ENCODE measurements at places on chromosomes 3 and 15. TPM values are rescaled to one million over a fixed set of nuclear protein-coding genes. Genes with fewer than 3 reads are reported as not detected.

GRCh38 chr15:66147440-66147839 lies 106.1 kb downstream of the MEGF11 start:
- DNase-seq, result no peak

DNA sequence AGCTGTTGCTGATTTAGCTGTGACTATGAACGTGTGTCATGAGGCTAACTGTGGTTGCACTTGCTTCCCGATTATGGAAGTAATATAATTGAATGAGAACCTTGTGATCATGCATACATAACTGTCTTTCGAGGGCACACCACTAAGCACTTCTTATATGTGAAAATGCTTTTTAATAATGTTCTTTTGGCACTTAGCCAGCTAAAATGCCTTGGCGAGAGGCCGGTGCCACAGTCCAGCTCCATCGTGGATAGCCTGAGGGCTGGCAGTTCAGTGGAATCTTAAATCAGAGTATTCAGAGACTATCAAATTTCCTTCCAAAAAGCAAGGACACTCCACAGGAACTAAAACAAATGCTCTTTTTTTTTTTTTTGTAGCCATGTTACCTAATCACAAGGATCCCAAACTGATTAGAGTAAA lies 161.6 kb upstream of the FRMD4B start:
- no peak for DNase-seq

DNA sequence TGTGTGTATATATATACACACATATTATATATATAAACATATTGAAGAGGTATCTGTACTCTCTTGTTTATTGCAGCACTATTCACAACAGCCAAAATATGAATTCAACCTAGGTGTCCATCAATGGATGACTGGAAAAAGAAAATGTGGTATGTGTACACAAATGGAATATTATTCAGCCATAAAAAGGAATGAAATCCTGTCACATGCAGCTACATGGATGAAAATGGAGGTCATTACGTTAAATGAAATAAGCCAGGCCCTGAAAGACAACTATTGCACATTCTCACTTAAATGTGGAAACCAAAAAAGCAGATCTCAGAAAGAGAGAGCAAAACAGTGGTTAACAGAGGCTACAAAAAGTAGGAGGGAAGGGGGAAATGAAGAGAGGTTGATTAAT lies 49.5 kb downstream of the CEP70 start:
- DNase-seq, result no peak

DNA sequence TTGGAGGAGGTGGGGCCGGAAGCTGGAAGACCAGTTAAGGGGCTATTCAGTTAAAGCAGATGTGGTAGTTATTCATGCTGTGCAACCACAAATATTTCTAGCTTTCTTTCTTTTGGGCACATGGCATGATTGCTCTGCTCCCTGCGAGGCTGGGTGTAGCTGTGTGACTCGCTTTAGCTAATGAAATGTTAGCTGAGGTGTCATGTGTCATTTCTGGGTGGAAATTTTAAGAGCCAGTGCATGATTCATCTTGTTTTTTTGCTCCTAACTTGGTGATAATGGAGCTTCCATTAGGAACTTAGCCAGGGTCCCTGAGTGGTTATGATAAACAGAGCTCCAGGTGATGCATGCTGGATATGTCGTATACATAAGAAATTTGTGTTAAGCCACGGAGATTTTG lies 300.6 kb downstream of the SATB1 start:
- no peak for DNase-seq

DNA sequence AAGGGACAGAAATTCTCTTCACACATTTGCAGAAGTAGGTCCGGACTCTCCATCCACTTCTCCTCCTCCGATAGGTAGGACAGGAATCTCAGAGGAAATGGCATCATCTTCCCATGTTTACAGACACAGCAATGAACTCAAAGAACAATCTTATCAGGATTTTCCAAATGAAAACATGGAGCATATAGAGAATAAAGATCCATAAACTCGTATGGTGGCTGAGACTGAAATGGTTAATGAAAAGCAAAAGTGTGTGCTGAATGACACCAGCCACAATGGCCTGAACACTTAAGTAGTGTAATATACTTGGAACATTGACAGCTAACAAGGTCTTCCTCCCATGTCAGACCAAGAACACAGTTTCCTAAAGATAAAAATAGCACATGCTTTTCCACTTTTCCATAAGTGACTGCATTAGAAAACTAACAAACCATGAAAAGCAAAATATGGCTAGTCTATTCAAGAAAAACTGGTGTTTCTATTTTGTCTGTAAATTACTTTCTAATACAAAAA lies 5.8 kb downstream of the CCRL2 start:
- no peak for DNase-seq

DNA sequence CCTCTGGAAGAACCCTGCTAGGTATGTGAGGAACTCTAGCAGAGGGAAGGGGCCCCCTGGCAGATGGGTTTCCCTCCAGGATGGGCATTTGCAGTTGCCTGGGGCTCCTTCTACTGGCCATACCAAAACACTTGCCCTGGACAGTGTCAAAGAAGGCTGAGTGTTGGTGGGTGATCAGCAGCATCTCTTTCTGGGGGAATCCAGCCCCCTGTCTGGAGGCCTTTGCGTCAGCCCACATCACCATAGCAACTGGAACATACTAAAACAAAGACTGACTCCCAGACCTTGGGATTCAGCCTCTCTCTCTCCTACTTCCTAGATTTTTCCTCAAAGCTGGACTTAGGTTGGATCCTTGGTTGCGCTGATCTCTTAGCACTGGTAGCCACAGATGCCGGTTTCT lies 8.1 kb downstream of the CEMIP start:
- DNase-seq, result no peak

Gene SKOR1
- 0.29 TPM for total RNA-seq

- no peak for DNase-seq
Measured at GRCh38 chr15:63818629-63819028, 15.1 kb downstream of the HERC1 start.

DNA sequence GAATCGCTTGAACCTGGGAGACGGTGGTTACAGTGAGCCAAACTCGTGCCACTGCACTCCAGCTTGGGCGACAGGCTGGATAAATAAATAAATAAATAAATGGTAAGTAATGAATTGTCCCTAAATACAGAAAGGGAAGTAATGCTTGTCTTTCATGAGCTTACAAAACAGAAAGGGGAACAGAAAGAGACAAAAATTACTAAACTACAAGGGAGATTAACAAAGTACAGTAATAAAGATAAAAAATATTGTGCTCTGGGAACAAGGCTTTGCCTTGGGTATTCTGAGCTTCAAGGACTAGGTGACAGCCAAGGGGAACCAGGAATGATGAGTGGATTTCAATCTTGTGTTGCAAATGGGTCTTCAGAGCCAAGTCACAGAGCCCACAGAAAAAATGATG lies 9.2 kb upstream of the HLTF start:
- no peak for DNase-seq

GRCh38 chr15:84878504-84878903 lies 6.0 kb upstream of the SLC28A1 start:
- DNase-seq, result peak; percentile 68

Gene KNG1
- total RNA-seq, result not detected

GRCh38 chr3:189233225-189233858 lies 61.6 kb downstream of the TPRG1 start:
- no peak for DNase-seq

- DNase-seq, result no peak
Measured at GRCh38 chr3:138862924-138863775, 28.4 kb upstream of the PIK3CB start.

- DNase-seq, result no peak
Measured at GRCh38 chr15:41965441-41966413, 6.6 kb downstream of the EHD4 start.

DNA sequence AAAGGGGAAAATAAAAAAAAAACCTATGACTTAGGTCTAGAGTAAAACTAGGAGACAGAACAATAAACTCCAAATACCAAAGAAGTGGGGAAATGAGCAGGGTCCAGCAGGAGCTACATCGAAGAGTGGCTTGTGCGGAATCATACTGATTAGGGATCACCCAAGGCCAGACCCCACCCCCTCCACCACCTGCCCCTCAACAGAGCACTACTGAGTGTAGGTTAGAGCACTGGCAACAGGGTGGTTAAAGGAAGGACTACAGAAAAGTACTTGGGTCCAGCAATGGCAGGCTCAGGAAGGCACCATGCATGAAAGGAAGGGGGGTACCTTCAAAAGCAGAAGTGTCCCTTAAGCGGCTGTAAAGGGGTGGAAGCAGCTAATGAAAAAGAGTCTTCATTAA lies 96.2 kb downstream of the UBE3A start:
- DNase-seq, result no peak

DNA sequence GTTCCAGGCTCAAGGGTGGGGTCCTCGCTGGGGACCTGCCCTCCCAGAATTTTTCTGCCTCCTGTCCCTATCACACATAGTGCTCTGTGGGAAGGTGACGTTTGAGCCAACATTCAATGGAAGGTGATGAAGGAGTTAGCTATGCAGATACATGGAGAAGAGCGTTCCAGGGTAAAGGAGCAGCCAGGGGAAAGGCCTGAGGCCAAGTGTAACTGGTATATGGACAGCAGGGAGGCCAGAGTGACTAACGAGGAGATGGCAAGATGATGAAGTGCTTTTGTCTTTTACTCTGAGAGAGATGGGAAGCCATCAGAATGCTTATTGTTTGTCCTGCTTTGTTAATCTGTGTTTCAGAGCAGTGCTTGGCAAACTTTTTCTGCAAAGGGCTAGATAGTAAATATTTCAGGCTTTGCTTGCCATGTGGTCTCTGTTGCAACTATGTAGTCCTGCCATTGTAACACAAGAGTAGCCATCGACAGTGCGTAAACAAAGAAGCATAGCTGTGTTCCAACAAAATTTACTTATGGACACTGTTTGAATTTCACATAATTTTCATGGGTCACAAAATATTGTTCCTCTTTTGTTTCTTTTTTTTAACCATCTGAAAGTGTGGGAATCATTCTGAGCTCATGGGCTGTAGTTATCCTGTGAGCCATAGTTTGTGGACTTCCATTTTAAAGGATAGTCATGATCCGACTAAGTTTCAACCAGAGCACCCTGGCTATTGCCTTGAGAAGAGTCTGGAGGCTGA lies 25.8 kb upstream of the PIAS1 start:
- no peak for DNase-seq

DNA sequence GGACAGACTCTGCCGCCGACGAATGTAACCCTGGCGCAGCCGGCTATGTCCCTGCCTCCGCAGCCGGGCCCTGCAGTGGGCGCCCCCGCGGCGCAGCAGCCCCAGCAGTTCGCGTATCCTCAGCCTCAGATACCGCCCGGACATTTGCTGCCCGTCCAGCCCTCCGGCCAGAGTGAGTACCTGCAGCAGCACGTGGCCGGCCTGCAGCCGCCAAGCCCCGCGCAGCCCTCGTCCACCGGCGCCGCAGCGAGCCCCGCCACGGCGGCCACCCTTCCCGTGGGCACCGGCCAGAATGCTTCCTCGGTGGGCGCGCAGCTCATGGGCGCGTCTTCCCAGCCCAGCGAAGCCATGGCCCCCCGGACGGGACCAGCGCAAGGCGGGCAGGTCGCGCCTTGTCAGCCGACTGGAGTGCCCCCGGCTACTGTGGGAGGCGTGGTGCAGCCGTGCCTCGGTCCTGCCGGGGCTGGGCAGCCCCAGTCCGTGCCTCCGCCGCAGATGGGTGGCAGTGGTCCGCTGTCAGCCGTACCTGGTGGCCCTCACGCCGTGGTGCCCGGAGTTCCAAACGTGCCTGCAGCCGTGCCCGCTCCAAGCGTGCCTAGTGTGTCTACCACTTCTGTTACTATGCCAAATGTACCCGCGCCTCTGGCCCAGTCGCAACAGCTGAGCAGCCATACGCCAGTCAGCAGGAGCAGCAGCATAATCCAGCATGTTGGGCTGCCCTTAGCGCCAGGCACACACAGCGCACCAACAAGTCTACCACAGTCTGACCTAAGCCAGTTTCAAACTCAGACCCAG lies 2.4 kb downstream of the TSC22D2 start:
- DNase-seq, result peak; percentile 42

GRCh38 chr3:155053756-155054155 lies 26.4 kb upstream of the MME start:
- no peak for DNase-seq

- no peak for DNase-seq
Measured at GRCh38 chr3:9064850-9065249, 101.6 kb upstream of the RAD18 start.

- peak; percentile 72 for DNase-seq
Measured at GRCh38 chr15:44711743-44712345, 527 bp downstream of the B2M start.

Gene GAP43
- not detected for total RNA-seq

GRCh38 chr3:52001443-52001974 lies 5.8 kb upstream of the RPL29 start:
- DNase-seq, result peak; percentile 87

GRCh38 chr3:19543212-19543841 lies 390.7 kb downstream of the EFHB start:
- DNase-seq, result no peak

- DNase-seq, result no peak
Measured at GRCh38 chr3:65524584-65524983, 514.1 kb downstream of the MAGI1 start.

Gene ASB14
- not detected for total RNA-seq

Gene CKMT1B
- total RNA-seq, result not detected

DNA sequence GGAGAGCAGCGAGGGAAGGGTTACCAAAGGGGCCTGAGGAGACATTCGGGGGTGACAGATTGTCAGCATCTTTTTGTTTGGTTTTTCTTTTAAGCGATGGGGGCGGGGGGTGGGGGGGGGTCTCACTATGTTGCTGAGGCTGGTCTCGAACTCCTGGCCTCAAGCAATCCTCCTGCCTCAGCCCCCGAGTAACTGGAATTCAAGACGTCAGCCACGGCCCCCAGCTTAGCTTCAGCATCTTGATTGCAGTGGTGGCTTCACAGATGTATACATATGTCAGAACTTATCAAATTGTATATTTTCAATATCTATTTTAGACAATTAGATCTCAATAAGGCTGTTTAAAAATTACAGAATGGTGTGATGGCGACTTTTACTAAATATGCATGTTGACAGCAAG lies 30.9 kb downstream of the ZDHHC19 start:
- no peak for DNase-seq

- no peak for DNase-seq
Measured at GRCh38 chr3:43869491-43869890, 178.8 kb downstream of the ABHD5 start.

Gene TUSC7
- total RNA-seq, result not detected

DNA sequence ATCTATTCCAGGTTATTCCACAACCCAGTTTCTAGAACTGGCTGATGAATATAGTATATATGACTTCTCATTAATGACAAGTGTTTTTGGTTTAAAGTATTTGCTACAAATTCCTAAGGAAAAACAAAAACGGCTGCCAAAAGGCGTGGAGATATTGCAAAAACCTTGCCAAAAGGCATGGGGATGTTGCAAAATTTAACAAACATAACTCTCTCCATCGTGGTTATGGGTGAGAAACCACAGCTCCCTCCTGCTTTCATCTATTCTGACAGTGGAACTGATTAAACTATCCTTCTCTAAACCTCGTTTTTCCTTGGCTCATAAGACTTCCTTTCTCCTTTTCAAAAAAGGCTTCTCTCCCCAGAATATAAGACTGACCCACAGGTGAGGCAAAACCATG lies 342.0 kb upstream of the PDZRN3 start:
- no peak for DNase-seq

Gene LRRC34
- total RNA-seq, result 3.4 TPM

Gene ACAN
- not detected for total RNA-seq

DNA sequence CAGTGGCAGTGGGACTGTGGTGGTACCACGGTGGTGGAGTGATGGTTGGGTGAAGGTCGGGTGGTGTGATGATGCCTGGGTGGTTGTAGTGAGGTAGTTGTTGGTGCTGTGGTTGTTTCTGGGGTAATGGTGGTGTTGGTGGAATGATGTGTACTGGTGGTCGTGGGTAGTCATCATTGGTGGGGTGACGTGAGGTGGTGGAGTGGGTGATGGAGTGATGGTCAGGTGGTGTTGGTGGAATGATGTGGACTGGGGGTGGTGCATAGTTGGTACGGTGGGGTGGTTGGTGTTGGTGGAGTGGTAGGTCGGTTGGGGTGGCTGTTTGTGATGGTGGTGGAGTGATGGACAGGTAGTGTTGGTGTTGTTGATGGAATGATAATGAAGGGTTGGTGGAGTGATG lies 87.1 kb downstream of the PDCD6IP start:
- DNase-seq, result no peak
